ENCODE measurements at places on chromosomes 7 and 10.

- DNase-seq: peak; percentile 71
Measured at GRCh38 chr10:30705101-30705624, 75.6 kb upstream of the LYZL2 start.

DNA sequence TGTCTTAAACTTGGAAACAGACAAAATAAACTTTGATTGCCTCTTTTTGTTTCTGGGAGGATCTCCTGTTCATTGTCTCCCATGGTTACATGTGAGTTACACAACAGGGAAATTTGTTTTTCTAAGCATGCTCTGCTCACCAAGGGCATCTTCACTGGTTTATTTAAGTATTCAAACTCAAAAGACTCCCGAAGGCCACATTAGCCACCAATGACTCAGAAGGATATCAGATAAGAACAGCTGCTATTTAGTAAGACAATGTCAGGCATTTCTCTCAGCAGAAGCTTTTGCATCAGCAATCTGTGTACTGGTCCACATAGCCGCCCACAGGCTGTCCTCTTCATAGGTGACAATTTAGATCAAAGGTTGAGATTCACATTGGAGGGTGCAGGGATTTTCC, 19.3 kb downstream of the OR6B1 start:
- no peak for DNase-seq

- no peak for DNase-seq
Measured at GRCh38 chr7:149495785-149496641, 1.6 kb downstream of the ZNF746 start.

DNA sequence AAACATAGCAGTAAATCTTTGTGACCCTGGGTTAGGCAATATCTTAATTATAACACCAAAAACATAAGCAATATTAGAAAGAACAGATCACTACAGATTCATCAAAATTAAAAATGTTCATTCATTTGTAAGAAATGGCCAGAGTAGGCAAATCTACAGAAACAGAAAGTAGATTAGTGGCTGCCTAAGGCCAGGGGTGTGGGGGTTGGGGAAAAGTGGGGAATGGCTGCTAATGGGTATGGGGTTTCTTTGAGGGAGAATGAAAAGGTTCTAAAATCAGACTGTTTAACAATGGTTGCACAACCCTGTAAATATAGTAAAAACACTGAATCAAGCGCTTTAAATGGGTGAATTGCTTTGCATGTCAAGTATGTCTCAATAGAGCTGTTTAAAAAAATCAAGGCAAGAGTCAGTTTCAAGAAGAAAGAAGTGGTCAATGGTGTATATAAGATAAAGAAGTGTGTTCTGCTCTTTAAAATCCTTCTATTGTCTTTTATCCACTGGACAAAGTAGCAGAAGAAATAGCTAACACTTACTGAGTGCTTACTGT, 42.6 kb downstream of the CDK6 start:
- no peak for DNase-seq

- no peak for DNase-seq
Measured at GRCh38 chr10:70542565-70542938, 60.0 kb downstream of the PRF1 start.

GRCh38 chr10:109773288-109774120, 149.8 kb downstream of the XPNPEP1 start:
- DNase-seq: peak; percentile 31
